Glutamatergic neuron (in vitro differentiated cells): ENCODE measurements at places on chromosomes 16 and 17. TPM values are rescaled to one million over a fixed set of nuclear protein-coding genes. Genes with fewer than 3 reads are reported as not detected.

The GRIN2A gene
- total RNA-seq = 6.8 TPM

The MMP2 gene
- 7.0 TPM for total RNA-seq

The TTYH2 gene
- total RNA-seq = 121 TPM

GRCh38 chr17:6775871-6776405 is at the start of gene FBXO39:
TSS of gene FBXO39 (plus strand) at chr17:6776215. CDS start at chr17:6779869, 3,654 bp downstream.
- peak; percentile 38 for DNase-seq

The SLC16A6 gene
- total RNA-seq = 0.25 TPM

DNA sequence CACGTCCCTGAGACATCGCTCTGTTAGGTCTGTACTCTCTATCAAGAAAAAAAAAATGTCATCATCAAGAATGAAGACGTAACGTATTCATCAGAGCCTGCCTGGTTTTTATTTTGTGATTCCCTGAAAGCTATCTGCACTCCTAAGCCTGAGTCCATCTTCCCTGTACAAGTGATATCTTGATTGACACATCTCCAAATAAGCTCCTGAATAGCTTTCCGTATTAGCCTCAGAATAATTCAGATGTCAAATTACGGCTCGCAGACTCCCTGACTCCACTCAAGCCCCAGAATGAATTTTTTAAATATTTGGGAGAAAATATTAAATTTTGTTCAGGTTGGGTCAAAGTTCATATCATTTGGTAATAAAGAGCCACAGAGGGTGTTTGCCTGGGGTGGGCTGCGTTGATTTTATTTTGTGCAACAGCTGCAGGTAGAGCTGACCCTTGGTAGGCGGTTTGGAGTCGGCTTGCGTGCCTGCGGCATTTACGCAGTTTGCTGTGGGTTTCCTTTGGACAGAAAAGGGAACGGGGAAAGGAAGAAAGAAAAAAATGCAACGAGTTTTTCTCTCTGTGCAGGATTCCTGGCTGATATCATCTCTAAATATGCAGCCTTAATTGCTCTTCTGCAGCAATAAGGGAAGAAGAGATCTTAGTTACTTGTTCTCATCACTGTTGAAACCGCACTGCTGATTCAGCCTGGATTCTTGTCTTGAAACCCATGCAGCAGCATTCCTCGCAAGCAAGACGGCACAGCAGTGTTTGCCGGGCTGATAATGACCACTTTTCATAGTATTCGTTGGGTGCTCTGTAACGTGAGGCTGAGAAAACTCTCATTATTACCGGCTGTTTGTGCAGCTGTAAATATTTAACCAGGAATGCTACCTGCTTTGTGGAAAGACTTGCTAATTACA is 114.7 kb downstream of the IRX3 start:
- DNase-seq = no peak

- no peak for DNase-seq
Measured at GRCh38 chr16:55380485-55380884, 56.5 kb downstream of the IRX6 start.

DNA sequence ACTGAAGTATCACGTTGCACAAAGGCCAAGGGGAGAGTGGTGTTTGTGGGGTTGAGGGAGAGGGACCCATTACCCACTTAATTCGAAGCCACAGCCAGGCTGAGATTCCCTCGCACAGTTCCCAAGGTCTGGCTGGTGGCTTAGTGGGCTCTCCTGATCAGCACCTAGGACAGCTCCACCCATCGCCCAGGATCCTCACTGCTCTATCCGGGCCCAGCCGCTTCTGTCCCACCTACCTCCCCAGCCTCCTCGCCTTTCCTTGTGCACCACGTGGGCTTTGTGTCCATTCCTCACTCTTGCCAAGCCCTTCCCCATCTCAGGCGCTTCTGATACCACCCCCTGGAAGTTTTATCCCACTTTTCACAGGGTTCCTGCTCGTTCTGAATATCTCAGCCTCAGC is 163.5 kb downstream of the CCT6B start:
- no peak for DNase-seq

DNA sequence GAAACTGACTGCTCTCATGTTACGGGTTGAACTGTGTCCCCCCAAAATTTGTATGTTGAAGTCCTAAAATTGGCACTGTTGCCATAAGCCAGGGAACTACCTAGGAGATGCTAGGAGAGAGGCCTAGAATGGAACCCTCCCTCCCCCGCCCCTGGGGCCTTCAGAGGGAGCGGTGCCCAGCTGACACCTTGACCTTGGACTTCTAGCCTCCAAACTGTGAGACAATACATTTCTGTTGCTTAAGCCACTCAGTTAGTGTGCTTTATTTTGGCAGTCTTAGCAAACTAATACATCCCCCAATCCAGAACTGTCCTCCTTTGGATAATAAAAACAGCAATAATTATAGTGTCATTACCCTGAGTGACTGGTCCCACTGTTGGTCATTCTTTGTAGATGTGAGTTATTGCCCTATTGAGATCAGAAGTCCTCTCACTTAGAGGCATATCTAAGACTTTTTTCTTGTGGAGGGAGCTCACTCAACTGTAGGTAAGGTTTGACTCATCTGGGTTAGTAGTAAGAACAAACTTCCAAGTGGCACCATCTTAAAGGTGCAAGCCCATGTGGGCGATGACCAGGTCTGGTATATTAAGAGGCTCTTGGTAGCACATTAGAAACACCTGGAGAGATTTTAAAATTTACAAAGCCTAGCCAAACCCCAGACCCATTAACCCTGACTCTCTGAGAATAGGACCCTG is 93.0 kb upstream of the HLF start:
- no peak for DNase-seq

GRCh38 chr17:2983255-2983654 is 80.2 kb downstream of the OR1D5 start:
- DNase-seq = no peak

DNA sequence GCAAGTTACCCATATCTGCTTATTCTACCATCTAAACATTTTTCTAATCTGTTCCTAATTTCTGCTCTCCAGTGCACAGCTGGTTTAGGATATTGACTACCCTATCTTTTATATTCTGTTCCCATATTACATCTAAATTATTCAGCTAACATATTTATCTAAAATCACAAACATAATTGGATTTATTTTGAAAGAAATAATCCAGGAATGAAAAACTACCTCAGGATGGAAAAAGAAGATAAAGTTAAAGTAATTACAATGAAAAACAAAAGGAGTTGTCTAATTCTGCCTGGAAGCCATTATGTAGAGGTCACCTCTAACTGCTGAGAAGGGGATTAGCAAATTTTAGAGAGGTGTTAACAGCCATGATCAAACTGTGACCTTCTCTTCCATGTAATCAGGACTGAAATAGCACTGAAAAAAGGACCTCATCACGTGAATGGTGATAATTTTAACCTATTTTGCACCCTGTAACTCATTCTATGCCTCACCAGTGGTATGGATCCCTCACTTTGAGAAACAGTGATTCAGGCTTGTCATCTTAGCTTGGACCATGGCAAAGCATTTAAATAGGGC is 653.3 kb downstream of the CDH11 start:
- no peak for DNase-seq

GRCh38 chr17:72715906-72716572 is 376.4 kb downstream of the SLC39A11 start:
- no peak for DNase-seq

The MT3 gene
- not detected for total RNA-seq

The NPIPB9 gene
- total RNA-seq = 3.0 TPM

DNA sequence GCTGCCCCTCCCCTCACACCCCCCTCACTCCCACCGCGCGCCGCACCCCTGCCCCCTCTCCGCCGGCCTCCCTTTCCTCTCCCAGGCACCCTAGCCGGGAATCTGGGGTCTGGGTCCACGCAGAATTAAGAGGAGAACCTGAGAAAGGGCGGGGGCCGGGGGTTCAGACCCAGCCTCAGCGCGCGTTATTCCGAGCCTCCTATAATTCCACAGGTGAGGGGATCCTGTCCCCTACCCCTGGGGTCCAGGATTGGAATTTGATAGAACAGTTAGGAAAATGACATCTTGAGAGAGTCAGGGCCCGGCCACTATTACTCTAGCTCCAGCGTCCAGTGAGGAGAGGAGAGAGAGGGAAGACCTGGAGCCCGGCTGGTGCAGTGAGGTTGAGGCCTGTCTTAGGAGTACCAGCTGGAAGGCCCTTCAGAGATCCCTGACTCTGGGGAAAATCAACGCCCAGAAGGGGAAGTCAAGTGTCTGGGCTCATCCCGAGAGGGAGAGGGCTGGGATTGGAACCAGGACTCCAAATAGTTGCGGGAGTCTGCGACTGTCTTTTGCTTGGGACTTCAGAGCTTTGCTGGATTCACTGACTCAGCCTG is 17.3 kb downstream of the GRB7 start:
- no peak for DNase-seq

The TEKT1 gene
- total RNA-seq = not detected

DNA sequence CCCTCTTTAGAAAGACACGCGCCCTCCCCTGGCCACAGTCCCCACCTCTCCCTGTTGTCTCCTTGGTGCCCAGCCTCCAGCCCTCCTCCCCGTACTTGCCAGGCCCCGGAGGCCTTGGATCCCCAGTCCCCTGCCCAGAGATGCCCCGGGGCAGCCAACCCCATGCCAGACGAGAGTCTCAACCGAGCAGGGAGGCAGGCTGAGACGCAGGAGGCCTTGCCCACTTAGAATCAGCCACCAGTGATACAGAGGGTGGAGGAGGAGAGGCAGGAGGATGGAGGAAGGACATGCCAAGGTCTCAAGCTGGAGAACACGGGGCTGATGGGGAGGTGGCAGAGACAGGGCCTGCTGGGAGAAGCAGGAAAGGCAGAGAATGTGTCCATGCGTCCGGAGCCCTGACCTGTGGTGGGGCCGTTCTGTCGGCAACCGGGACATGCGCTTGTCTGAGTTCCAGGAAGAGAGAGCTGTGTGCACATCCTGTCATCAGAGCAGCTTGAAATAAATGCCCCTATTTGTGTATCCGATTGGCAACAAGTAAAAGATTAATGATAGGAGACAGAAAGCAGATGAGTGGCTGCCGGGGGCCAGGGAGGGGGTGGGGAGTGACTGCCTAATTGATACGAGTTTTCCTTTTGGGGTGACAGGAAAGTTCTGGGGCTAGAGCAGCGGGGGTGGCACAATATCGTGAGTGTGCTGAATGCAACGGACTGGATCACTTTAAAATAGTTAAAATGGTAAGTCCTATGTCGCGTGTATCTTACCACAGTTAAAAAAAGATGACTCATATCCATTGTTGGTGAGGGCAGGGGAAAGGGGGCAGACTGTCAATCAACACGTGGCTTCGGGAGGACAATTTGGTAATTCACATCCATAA is 44.7 kb upstream of the MEAK7 start:
- no peak for DNase-seq

DNA sequence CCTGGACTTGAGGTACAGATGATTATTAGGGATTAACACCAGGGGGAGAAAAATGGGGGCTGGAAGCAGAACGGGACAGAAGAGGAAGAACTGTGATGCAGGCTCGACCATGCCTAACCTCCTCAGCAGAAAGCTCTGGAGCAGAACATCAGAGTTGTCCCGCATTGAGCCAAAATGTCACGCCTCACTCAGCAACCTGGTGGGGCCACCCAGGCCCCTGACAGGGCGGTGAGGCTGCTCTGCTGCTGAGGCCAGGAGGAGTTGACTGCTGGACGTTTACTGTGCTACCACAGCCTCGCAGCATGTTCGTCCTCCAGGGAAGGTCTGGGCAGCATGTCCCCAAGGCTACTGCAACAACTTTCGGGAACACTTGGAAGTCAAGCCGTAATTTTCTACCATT is 6.5 kb upstream of the ULK2 start:
- no peak for DNase-seq

DNA sequence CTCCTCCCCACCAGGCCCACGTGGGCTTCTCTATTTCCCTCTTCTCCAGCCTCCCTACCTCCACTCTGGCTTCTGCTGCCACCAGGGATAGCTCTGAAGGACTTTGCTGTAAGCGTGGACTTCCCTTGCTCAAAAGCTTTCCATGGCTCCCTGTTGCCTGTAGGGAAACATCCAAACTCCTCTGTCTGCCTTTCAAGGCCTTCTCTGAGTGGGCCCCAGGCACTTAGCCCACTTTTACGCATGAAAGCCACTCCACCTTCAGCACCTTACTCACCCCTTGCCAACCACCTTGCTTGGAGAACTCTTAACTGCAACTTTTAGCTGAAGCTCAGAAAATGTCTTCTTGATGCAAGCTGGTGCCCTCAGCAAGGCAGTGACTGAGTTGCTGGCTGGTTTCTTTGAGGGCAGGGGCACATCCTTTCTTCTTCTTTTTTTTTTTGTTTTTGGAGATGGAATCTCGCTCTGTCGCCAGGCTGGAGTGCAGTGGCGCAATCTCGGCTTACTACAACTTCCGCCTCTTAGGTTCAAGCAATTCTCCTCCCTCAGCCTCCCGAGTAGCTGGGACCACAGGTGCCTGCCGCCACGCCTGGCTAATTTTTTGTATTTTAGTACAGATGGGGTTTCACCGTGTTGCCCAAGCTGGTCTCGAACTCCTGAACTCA is 52.0 kb upstream of the DLX4 start:
- DNase-seq = no peak

The TERB1 gene
- 0.39 TPM for total RNA-seq

The C16orf95 gene
- total RNA-seq = 9.2 TPM

GRCh38 chr17:6455321-6455705 is 11.1 kb downstream of the PIMREG start:
- peak; percentile 57 for DNase-seq

DNA sequence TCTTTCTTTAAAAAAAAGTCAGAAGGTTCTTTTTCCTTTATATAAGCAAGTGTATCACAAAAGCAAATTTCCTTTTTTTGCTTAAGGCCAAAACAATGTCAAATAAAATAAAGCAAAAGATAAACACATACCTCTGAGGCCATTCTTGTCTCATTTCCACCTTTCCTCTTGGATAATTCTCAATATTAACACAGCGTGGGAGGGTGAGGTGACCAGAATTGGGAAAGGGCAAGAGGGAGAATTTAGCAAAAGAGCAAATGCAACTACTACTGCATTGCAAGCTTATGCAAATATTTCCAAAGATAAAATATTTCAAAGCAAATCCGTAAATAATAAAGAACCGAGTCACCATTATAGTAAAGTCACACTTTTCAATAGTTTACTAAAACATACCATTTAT is 153.4 kb upstream of the PSMD7 start:
- no peak for DNase-seq

- no peak for DNase-seq
Measured at GRCh38 chr16:77035361-77035760, 155.6 kb upstream of the MON1B start.

DNA sequence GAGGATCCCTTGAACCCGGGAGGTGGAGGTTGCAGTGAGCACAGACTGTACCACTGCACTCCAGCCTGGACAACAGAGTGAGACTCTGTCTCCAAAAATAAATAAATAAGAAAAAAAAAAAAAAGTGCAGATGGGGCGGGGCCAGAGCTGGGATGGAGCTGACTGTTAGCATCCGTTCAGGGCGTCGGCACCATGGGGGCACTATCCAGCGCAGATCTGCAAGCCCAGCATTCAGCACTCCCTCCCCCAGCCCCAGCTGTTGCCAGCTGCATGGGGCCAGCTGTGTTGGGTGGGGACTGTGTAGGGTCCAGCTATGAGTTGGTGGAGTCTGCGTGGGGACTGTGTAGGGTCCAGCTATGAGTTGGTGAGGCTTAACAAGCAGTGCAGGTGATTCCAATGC is 13.3 kb downstream of the GPRC5C start:
- no peak for DNase-seq

The SPATA22 gene
- total RNA-seq = not detected

The TPPP3 gene
- total RNA-seq = 21.7 TPM
